Activated naive CD4-positive, alpha-beta T cell treated with anti-CD3 and anti-CD28 coated beads, Interleukin-2, amount 50 U/mL, for 16 hours (primary cell): ENCODE measurements at places on chromosomes 6 and 20.

DNA sequence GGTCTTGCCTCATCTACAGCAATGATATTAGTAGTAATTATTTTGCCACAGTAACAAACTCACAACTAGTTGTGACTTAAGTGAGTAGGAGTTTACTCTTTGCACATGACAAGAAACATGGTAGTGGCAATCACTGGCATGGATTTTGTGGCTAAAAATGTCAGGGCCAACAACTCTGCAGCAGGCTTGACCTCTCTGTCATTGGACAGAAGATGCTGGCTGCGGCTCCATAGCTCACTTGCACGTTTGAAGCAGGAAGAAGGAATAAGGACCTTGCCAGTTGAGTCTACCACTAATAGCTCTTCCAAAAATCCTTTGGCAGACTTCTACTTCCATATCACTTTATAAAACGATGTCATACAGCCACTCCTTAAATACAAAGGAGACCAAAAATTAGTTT lies 117.3 kb downstream of the ADGRG6 start:
- DNase-seq, result no peak

DNA sequence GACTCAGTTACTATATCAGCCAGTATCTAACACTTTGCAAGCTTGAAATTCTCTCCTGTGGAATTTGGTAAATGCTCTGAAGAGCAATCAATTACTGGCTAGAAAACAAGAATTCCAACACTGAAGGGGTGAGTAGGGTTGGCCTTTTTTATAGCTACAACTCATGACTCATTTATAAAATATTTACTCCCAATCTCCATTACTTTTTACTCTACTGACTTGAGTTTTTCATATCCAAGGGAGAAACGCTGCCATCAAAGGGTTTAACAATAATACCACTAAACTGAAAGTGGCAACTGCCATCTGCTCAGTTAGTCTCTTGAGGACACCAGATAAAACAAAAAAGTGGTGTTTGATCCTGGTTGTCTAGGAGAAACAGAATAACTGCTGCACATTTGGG lies 203.1 kb downstream of the UBE3D start:
- no peak for DNase-seq

- no peak for DNase-seq
Measured at GRCh38 chr6:44932651-44933091, 395.5 kb upstream of the RUNX2 start.

DNA sequence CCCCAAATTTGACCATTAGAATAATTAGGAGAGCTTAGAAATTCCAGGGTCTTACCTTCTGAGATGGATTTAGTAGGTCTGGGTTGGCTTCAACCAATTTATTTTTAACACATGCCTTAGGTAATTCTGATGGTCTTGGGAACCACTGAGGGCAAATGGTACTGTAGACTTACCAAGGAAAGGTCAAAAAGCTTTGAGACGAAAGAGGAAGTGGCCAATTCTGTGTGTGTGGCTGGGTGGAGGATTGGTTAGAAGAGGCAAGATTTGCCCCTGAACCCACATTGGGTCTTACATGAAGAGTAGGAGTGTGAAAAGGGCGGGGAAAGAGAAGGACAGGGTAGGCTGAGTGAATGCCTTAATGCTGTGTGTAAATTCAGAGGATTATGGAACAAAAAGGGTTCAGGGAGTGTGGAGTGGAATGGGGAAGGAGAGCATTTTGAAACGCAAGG lies 2.7 kb downstream of the ITCH start:
- DNase-seq, result no peak

- no peak for DNase-seq
Measured at GRCh38 chr20:59217794-59218280, 54.2 kb downstream of the ZNF831 start.
